GM20000 (cell line): ENCODE measurements at places on chromosomes 7 and 10.
A peak's percentile ranks its signal among the peaks of the same experiment; 100 is the strongest.

DNA sequence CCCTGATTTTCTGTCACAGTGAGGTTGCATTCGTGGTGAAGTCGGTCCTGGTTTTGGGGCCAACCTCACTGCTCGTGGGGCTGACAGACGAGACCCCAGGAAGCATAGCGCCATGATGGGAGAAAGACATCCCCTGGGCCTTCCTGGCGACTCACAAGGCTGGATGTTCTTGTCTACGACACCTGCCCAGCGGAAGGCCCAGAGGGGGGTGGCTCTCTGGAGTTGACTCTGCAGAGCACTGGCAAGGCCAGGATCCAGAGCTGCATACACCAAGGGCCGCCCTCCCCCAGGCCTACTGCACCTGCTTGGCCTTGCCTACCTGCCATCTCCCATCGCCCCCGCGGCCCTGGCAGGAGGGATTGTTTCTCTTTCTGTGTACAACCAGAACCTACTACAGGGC lies 608.9 kb downstream of the PTPRN2 start:
- DNase-seq, result no peak

- no peak for DNase-seq
These were observed 45.9 kb downstream of the DOCK4 start for GRCh38 chr7:112160130-112160770.

DNA sequence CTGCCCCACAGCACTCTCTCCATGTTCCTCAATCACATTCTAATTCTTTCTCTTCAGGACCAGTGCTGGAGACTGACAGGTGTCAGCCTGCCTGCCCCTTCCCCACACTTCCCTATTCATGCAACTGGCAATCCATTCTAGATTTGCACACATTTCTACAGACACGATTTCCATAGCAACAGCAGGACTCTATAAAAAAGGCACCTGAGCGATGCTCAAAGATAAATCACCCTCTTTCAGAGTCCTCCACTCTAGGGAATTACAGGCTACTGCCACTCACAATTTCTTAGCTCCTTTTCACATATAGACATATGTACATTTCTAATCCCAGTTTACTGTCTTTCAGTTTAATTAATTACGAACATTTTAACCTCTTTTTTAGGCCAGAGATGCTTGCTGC lies 118.1 kb upstream of the ANKRD1 start:
- no peak for DNase-seq

DNA sequence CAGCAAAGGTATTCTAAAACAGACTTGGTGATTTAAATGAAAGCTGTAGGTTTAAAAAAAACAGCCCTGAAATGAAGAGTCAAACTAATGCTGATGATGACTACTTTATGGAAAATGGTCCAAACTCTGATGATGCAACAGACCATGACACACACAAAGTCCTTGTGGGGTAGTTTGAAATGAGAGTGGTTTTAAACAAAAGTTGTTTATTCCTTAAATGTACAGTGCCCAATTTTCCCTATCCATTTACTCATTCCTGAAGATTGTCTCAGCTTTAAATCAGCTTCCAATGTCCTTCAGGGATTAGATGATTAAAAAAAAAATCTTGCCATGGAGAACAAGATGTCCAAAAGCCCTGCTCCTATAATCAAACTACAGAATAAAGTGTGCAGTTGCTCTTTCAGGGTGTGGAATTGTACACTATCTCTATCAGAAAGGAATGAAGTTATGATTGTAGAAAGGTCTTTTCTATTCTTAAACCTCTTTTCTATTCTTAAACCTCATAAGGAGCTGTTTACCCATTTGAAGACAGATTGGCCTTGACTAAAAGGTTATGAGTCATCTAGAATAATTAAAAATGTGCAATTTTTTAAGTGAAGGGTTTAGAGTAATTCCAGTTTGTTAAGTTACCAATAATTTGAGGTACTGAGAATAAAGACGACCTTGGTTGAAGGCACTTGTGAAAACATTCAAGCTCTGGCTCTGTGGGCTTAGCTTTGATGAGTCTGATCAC lies 70.2 kb upstream of the ITGA8 start:
- DNase-seq, result no peak

DNA sequence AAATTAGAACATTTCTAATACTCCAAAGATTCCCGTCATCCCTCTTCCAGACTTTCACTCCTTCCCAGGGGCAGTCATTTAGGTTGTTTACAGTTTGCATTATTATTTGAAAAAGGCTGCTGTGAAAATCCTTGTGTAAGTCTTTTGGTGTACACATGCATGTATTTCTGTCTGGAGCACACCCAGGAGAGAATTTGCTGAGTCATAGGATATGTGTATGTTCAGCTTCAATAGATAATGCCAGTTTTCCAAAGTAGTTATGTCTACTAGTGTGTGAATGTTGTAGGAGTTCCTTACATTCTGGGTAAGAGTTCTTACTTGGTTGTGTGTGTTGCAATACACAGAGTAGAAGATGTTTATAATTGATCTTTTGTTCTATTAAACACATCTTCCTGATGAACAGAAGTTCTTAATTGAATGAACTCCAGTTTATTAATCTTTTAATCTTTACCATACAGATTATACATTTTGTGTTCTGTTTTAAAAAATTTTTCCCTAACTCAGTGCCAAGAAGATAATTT lies 25.3 kb downstream of the CROT start:
- no peak for DNase-seq

GRCh38 chr7:39621784-39622411 lies 1.5 kb upstream of the RALA start:
- peak; percentile 59 for DNase-seq

- DNase-seq, result no peak
These were observed 2.1 kb upstream of the AKR1D1 start for GRCh38 chr7:138074121-138074520.

GRCh38 chr7:133354546-133355324 lies 101.9 kb downstream of the EXOC4 start:
- no peak for DNase-seq

DNA sequence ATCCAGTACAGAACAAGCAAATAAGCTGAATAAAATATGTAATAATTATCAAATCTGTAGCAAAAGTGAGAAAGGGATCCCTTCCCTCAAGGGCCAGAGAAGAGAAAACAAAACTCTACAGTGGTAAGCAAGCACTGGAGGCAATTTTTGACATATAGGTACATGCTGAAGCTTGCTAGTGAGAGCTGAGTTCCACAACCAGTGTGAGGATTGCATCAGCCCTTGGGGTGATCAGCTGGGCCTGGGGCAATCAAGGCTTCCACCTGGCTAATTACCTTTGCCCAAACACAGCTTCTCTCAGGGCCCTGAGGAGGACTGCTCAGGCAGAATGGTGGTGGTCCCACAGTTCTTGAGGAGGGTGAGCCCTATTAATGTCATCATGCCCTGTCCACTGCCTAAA lies 134.4 kb upstream of the DLX6 start:
- no peak for DNase-seq

DNA sequence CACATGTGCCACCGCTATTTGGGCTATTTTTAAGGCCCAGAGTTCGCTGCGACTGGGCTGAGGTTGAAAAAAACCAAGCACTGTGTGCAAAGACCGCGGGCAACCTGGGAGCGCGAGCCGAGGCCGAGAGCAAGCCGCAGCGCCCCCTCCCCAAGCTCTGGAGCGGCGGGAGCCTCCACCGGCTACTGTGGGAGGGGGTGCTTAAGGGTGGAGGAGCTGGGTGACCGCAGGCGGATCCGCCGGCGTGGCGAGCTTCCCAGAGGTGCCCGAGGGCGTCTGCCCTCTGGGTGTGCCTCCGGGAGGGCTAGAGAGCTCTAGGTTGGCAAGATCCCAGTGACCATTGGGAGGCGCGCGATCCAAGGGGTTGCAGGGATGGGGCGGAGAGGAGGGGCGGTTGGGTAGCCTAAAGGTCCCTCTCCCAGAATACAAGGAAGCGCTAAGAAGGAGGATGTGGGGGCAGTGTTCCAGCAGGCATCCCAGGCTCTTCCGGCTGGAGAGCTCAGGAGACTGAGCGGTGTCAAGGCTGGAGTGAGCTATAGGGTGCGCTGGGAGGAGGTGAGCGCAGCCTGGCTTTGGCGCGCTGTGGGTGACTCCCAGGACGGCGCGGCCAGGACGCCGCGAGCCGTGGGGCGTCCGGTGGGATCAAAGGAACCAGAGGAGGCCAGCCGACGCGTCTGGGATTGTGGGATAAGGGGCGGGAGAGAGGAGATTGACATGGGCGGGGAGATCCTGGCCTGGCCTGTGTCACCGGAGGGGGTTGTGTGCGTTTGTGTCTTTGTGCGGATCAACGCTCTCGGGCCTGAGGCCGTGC lies 8.0 kb downstream of the DLX5 start:
- no peak for DNase-seq

- no peak for DNase-seq
These were observed 187.0 kb downstream of the PCDH15 start for GRCh38 chr10:54614072-54614471.

GRCh38 chr10:69223028-69223342 lies 2.9 kb downstream of the HKDC1 start:
- no peak for DNase-seq

GRCh38 chr10:97083228-97083829 lies 102.4 kb downstream of the SLIT1 start:
- DNase-seq, result no peak

- no peak for DNase-seq
These were observed 59.8 kb upstream of the AASS start for GRCh38 chr7:122203814-122204213.

DNA sequence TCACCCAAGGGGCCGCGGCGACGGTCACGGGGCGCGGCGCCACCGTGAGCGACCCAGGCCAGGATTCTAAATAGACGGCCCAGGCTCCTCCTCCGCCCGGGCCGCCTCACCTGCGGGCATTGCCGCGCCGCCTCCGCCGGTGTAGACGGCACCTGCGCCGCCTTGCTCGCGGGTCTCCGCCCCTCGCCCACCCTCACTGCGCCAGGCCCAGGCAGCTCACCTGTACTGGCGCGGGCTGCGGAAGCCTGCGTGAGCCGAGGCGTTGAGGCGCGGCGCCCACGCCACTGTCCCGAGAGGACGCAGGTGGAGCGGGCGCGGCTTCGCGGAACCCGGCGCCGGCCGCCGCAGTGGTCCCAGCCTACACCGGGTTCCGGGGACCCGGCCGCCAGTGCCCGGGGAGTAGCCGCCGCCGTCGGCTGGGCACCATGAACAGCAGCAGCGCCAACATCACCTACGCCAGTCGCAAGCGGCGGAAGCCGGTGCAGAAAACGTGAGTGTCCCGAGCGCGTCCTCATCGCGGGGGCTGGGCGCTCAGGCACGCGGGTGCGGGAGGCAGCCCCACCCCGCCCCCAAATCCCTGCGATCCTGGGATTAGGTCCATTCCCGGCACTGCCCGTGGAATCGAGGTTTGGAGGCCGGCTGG lies 509 bp downstream of the AHR start:
- peak; percentile 50 for DNase-seq

DNA sequence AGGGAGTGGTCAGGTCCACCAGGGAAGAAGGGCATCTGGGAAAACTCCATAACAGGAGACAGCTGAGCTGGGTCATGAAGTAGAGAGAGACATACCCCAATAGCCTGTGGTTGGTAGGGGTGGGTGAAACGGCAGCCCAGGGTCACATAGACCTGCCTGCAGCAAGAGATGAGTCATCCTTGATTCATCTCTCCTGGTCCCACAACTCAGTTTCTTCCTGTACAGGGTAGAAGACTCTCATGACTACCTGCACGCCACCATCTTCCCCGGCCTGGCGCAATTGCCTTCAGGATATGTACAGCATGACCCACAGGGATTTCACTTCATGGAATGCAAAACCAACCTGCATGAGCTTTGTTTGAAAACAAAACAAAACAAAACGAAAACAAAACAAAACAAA lies 45.1 kb upstream of the ADAM12 start:
- DNase-seq, result no peak

- DNase-seq, result no peak
These were observed 3.5 kb downstream of the EGFR start for GRCh38 chr7:55022002-55022985.

DNA sequence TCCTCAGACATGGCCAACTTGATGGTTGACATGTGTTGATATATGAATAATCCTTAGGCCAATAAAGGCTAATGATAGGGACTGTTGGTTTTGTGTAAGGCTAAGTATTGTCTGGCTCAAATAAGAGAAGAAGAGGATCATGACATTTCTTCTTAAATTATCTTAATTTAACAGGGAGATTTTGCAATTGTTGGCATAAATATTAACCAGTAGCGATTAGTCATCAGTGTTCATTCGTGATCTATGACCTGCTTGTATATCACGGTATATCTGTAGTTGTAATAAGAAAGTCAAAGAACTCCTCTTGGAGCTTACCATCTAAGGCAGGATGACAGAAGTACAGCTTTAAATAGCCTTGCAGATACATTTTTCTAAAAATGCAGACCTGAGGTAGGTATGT lies 196.4 kb downstream of the CREB5 start:
- DNase-seq, result no peak

DNA sequence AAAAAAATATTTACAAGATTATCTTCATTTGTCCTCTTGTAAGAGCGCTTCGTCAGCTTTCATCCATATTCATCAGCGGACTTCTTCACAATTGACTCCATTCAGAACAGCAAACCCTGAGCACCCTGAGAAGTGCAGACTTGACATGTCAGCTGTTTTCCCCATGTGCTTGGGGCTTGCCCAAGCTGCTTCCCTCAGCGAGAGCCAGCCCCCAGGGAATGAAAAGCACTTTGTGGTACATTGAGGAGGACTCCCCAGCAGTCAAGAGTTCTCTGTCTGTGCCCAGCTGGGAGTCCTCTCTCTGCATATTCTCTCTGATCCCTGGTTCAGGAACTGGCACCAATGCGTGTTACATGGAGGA lies 22.7 kb downstream of the HKDC1 start:
- no peak for DNase-seq

- no peak for DNase-seq
These were observed 19.9 kb downstream of the KLF6 start for GRCh38 chr10:3765146-3765545.

- DNase-seq, result no peak
These were observed 403.7 kb downstream of the RPS24 start for GRCh38 chr10:78437407-78437768.

GRCh38 chr7:21448974-21449373 lies 21.1 kb downstream of the SP4 start:
- DNase-seq, result no peak

DNA sequence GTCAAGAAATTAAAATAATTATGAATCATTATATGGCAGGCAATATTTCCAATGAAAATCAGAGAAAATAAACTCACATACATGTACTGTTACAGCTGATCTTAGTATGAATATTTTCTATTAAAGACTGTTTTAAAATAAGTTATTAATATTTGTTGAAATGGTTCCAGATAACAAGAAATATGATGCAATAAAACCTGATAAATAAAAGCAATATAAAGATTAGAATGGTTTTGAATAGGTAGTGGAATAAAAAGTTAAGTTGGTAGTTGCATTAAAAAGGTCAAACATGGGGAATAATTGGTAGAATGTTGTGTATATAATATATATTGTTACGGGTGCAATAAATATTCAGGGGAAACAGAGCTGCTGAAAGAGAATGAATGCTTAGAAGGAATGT lies 52.5 kb downstream of the MEST start:
- DNase-seq, result no peak

GRCh38 chr7:39952374-39952773 lies 2.3 kb downstream of the CDK13 start:
- peak; percentile 12 for DNase-seq

- DNase-seq, result no peak
These were observed 154.4 kb downstream of the DIP2C start for GRCh38 chr10:535051-535450.
